ENCODE measurements at places on chromosomes 1 and 21. TPM values are rescaled to one million over a fixed set of nuclear protein-coding genes. Genes with fewer than 3 reads are reported as not detected.

DNA sequence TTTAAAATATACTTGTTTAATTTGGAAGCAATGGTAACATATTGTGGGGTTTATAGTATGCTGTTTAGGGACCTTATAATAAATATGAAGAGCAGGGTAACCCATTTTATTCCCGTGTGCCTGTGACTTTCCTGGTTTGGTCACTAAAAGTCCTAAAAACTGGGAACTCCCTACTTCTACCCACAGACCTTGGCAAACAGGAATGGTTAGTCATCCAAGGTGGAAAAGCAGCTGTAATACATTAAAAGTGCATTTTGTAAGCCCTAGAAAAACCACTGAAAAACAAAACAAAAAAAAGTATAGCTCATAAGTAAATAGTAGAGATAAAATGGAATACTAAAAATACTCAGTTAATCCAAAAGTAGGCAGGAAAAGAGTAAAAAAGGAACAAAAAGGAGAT lies 538.9 kb downstream of the LMO4 start:
- no peak for DNase-seq

- no peak for DNase-seq
Measured at GRCh38 chr1:94079989-94080388, 41.0 kb downstream of the ABCA4 start.

- no peak for DNase-seq
Measured at GRCh38 chr1:211638689-211639101, 36.7 kb downstream of the NEK2 start.

DNA sequence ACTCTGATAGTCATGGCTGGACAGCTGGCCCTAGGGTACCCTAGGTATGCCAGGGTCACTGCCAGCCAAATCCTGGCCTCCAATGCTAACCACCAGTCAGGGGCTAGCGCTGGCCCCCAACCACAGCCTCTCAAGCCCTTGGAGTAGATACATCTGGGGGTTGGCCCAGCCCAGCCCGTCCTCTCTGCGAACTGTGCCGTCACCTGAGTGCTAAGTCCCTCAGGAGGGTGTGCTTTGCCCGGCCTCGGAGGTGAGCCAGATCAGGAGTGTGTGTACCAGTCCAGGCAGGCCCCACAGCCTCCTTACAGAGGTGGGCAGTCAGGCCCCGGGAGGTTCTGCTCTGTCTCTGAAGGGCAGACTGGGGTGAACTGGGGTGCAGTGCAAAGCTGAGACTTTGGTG lies 34.0 kb upstream of the DISP3 start:
- DNase-seq: no peak

OR14K1 gene
- total RNA-seq: not detected

GON4L gene
- 47.6 TPM for total RNA-seq

DMRTA2 gene
- not detected for total RNA-seq

GRCh38 chr1:156129687-156130577 lies 15.4 kb downstream of the LMNA start:
- peak; percentile 87 for DNase-seq

F5 gene
- 0.08 TPM for total RNA-seq

DNA sequence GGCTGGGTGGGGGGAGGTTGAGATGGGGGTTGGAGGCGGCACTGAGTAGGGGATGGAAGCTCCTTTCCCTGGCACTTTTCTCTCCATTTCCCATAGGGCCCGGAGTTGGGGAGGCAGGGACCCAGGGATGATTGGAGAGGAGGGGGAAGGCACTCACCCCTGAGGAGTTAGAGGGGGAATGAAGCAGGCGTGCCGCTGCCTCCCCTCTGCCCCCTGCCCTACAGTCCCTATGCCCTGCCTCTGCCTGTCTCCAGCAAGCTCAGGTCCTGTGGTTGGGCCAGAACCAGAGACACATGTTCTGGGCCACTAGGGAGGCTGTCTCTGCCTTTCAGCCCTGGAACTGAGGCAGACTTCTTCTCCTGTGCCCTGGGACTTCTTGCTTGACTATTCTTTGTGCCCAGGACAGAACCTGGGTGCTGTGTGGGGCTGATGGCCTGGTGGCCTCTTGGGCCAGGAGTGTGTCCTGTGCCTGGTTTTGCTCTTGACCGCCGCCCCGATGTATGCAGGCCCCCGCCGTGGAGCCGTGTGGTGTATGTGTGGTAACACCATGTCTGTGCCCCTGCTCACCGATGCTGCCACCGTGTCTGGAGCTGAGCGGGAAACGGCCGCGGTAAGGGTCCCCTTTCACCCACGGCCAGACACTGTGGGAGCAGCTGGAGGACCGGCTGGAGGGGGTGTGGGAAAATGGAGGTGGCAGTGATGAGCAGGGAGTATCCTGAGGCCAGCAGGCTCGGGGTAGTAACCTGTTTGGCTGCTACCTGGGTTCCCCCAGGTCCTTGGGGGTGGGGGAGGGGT lies 1.4 kb downstream of the LYPLA2 start:
- DNase-seq: no peak

- no peak for DNase-seq
Measured at GRCh38 chr21:18488252-18488651, 84.7 kb upstream of the TMPRSS15 start.

SH2D1B gene
- total RNA-seq: not detected

DIPK1A gene
- 1.2 TPM for total RNA-seq

- no peak for DNase-seq
Measured at GRCh38 chr1:201364808-201365105, 12.7 kb downstream of the TNNT2 start.

GPR61 gene
- not detected for total RNA-seq

DNA sequence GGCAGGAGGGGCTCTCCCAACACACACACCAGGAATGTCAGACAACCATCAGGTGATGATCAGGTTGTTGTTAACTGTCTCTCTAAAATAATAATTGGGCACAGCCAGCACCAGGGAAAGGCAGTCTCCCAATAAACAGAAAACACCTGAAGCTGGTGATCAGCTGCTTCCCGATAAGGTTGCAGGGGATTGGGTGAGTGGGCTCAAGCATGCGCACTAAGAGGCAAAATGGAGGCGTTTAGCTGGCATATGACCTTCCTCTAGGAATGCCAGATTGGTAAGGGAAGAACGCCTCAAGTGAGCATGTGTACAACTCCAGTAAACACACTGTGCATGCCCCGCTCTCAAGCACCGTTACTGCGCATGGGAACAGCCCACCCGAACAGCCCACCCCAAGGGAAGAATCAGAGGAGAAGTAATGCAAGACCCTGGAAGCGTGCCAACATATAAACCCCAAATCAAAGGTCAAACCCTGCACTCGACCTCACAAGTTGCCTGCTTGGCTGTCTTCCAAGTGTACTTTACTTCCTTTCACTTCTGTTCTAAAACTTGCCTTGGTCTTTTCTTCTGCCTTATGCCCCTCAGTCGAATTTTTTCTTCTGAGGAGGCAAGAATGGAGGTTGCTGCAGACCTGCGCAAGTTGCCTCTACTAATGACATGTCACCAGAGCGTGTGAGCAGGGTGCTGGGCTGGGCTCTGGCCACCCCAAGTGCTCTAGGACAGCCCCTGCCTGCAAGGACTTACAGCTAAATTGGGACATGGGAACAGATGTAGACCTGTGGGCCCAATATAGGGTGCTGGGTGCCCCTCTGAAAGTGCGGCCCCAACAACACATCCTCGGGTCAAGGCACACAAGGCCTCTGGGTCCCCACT lies 200.8 kb downstream of the RHOU start:
- DNase-seq: no peak

GRCh38 chr1:223765036-223765718 lies 52.8 kb downstream of the CAPN2 start:
- no peak for DNase-seq

- no peak for DNase-seq
Measured at GRCh38 chr1:5272325-5272724, 617.9 kb downstream of the AJAP1 start.

PEF1 gene
- total RNA-seq: 58.4 TPM

DNA sequence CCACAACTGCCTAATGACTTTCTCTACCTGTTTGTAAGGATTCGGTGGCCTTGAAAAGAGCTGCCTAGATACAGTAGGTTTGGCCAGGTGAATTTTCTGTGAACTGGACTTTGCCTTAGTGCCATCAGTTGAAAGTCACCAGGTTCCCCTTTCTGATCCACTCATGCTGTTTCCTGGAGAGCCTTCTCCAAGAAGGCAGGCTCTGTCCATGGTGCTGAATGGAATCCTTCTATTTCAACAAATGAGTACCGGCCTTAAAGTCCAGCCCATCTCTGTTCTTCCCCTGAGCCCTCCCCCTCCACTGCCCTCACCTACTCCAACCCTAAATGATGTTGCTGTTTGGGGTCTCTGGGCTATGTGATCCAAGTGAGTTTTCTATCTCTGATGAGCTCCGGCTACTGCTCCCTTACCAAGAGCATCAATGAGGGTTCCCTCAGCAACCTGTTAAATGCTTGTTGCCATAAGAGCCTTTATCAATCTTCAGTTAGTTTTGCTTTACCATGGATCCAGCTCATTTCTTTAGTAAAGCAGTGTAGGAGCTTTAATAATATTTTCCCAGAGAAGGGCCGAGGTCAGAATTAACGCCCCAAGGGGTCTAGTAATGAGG lies 500.4 kb downstream of the PTPRU start:
- no peak for DNase-seq

- DNase-seq: no peak
Measured at GRCh38 chr1:186142159-186142558, 232.9 kb downstream of the TPR start.

DNA sequence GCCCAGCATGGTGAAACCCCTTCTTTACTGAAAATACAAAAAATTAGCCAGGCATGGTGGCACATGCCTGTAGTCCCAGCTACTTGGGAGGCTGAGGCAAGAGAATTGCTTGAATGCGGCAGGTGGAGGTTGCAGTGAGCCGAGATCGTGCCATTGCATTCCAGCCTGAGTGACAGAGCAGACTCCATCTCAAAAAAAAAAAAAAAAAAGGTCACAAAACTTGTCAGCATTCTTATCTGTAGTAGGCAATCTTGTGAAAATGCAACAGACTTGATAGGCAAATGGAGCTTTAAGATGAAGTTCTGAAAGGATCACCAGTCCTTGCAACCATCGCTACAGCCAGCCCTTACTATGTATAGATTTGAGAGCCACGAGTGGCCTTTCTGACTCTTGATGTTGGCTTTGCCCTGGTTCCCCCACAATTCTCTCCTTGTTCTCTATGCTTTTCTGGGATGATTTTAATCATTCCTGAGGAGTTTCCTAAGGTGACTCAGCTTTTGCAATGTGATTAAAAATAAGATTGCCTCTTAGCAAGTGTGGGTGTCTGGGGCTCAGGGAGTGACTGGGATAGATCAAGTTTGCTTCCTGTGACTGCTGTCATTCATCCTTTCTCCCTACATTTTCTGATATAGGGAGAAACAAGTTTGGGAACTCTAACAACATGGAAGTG lies 7.1 kb upstream of the MAP1LC3C start:
- no peak for DNase-seq

DNA sequence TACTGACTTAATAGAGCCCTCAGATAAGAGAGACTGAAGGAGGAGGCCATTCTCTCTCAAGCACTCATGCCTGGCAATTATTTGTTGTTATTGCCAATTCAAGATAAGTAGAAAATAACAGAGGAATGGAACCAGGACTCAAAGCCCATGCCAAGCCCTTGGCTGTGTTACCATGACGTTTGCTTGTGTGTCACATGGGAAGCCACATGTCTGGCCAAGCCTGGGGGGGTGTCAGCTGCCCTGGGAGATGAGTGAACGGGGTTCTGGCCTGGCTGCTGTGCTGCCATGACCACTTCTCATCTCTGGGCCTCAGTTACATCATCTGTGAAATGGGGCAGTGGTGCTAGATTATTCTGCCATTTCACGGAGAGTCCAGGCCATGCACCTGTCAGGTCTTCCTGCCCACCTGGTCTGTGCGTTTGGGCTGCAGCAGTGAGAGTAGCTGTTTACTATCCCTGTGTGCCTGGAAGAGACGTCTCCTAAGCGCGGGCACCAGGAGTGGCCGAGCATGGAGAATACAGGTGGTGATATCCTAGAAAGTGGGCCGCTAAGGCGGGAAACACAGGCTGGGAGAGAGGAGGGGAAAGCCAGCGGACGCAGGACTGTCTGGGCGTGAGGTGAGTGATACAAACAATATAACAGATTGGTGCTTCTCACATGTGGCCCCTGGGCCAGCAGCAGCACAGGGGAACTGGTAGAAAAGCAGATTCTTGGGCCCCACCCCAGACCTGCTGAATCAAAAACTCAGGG lies 67.8 kb downstream of the MAN1C1 start:
- no peak for DNase-seq

- DNase-seq: no peak
Measured at GRCh38 chr1:16727190-16728111, 12.9 kb upstream of the RNU1-4 start.

DNA sequence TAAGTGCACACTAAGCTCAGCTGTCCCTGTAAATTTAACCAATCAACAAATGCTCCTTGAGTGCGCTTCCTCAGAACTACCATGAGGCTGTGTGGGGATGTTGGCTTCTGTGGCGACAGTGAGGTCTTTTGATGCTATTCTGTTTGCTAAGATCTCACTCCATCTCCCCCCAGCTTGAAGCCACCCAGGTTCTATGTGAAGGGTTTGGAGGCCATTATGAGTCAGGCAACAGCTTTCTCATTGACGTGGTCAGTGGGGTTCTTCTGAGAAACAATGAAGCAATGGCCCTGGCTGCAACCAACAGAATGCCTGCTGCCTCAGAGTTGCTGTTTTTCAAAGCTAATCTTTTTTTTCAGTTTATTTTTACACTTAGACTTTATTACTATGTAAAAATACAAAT lies 205.5 kb downstream of the PTBP2 start:
- no peak for DNase-seq

- no peak for DNase-seq
Measured at GRCh38 chr1:218357211-218357892, 12.2 kb downstream of the TGFB2 start.

- no peak for DNase-seq
Measured at GRCh38 chr21:32834916-32835235, 63.3 kb upstream of the PAXBP1 start.

- DNase-seq: no peak
Measured at GRCh38 chr21:35441868-35442582, 392.9 kb upstream of the RUNX1 start.

TSPAN2 gene
- not detected for total RNA-seq

GJC2 gene
- 2.4 TPM for total RNA-seq

DNA sequence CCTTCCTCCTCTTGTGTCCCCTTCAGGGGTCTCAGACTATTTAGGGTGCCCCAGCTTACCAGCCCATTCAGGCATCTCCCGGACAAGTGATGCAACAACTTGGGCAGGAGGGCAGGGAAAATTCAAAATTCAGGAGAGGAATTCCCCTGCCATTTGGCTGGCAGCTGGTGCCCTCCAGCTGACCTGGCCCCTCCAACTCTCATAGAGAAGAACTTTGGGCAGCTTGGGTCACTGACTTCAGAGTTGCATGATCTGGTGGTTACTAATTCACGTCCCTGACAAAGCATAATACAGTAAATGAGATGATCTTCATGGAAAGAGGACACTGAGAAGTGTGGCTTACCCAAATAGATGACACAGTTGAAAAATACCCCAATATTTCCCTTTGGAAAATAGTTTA lies at the start of gene FCAMR:
FCAMR (minus strand) TSS at position 15 of the 400 bp plus-strand sequence. CDS start 335 bp downstream, outside the sequence.
- no peak for DNase-seq

GRCh38 chr1:67342076-67342890 lies 34.6 kb downstream of the IL12RB2 start:
- DNase-seq: no peak

LCE1F gene
- not detected for total RNA-seq

- no peak for DNase-seq
Measured at GRCh38 chr1:219965285-219966070, 37.1 kb upstream of the SLC30A10 start.

- no peak for DNase-seq
Measured at GRCh38 chr21:16159213-16159970, 429.6 kb downstream of the USP25 start.

KDF1 gene
- total RNA-seq: 3.2 TPM

- no peak for DNase-seq
Measured at GRCh38 chr1:214377485-214377884, 96.5 kb downstream of the SMYD2 start.

- DNase-seq: no peak
Measured at GRCh38 chr1:62462370-62462769, 25.5 kb downstream of the USP1 start.

KIF14 gene
- 17.8 TPM for total RNA-seq
